ENCODE measurements at places on chromosomes 7 and 10.

DNA sequence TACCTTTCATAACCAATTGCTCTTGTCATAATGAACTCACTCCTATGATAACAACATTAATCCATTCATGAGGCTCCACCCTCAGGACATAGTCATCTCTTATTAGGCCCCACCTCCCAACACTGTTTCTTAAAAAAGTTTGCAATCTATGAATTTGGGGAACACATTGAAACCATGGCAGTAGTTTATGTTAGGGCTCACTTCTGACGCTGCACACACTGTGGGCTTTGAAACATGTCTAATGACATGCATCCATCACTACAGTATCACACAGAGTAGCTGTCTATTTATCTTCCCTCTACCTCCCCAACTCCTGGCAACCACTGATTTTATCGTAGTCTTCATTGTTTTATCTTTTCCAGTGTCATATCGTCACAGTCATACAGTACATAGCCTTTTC lies 299.8 kb downstream of the GLRX3 start:
- no peak for DNase-seq

DNA sequence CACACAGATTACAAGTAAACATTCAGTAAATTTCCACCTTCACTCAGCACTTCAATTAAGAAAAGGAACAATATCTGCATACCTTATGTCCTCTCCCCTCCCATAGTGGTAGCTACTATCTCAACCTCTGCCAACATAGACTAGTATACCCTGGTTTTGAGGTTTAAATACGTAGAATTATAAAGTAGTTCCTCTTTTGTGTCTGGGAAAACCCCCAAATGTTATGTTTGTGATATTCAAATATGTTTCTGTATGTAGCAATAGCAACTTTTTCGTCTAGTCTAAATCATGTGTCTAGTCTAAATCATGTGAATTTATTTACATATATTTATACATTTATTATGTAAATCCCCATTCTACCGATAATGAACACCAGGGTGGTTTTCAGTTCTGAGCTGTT lies 13.2 kb upstream of the CAMK2B start:
- no peak for DNase-seq

- no peak for DNase-seq
Measured at GRCh38 chr10:102776779-102777456, 33.2 kb downstream of the WBP1L start.

- no peak for DNase-seq
Measured at GRCh38 chr7:125357676-125358455, 428.2 kb upstream of the POT1 start.

DNA sequence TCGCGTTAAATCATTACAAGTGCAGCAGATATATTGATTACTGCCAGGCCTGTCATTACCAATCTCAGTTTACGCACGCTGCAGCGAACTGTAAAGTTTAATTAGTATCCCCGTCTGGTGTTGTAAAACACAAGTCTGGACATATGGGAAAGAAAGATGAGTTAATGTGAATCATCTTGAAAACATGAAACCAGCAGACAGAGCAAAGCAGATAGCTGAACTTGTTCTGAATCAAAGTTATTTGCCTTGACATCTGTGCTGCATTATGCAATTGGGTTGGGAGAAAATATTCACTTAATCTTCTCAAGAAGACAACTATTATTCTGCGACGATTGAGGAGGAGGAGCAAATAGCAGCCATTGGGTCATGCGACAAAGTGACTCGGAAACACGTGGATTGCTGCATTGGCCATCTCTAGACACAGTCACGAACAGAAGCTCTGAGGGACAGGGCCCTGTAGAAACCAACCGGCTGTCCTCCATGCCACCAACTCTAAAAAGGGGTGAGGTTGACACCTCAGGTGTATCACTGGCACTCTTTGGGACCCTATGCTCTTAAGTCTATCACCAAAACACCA lies 156.3 kb upstream of the C7orf33 start:
- no peak for DNase-seq

DNA sequence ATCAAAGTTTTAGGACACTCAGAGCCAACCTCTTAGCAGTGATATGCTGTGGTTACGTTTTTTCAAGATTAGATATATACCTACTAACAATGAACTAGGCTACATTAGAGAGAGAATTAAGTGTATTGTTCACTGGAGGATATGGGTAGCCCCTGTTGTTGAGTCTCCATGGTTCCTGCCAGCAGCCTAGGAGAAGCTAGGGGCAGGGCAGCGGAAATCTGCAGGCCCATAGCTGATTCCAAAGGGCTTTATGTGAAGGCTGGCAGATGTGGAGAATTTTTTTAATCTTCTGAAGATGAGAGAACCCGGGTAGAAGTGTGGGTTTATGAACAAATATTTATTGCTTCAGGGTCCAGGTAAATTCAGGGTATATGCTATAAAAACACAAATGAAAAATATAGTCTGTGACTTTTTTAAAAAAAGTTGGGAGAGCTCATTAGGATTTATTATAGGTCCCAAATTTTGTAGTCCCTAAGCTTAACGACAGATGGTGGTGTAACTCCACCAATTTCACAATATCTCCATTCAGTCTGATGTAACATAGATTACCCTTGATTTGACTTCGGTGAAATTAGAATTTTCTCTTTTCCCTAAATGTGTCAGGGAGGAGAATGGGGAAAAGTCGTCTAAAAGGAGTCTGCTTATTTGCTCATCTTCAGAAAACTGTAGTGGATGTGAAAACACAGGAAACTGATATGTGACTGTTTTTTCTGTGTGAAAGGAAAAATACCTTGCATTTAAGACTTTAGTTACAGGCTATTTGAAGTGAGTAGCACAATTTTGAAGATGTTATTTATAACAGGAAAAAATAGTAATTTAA lies 163.0 kb upstream of the PPP1R3A start:
- no peak for DNase-seq

GRCh38 chr10:69359148-69359547 lies 57.6 kb downstream of the TACR2 start:
- no peak for DNase-seq

- no peak for DNase-seq
Measured at GRCh38 chr7:129568240-129568639, 43.3 kb upstream of the NRF1 start.

GRCh38 chr7:26857506-26858240 lies 6.7 kb downstream of the SKAP2 start:
- DNase-seq = no peak

- DNase-seq = no peak
Measured at GRCh38 chr10:133142523-133143199, 17.4 kb upstream of the KNDC1 start.

DNA sequence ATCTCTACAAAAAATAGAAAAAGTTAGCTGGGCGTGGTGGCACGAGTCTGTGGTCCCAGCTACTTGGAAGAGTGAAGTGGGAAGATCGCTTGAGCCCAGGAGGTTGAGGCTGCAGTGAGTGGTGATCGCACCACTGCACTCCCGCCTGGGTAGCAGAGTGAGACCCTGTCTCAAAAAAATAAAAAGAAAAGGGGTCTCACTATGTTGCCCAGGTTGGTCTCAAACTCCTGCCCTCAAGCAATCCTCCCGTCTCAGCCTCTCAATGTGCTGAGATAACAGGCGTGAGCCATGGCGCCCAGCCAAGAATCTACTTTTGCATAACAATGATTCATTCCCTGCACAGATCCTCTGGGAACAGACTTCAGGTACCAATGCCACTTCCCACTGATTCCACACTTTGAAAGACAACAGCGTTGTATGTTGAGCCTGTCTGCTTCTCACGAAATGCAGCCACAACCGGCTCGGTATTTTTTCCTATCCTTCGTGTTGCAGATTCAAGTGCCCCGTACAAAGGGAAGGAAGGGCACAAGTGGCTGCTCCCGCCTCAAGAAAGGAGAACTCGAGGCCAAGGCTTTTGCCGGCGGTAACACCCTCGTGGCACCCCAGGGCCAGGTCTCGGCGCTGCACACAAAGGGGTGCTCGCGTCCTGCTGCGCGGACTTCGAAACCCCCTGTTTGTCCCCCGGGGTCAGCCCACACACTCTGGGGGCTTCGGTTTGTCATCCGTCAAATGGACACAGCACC lies 745 bp downstream of the DAGLB start:
- no peak for DNase-seq

- no peak for DNase-seq
Measured at GRCh38 chr7:22219739-22220493, 137.0 kb downstream of the RAPGEF5 start.
